Retinal pigment epithelial cell (primary cell): ENCODE measurements at places on chromosomes 5 and 9.

GRCh38 chr5:87751824-87752223 is 339.1 kb upstream of the CCNH start:
- DNase-seq, result no peak

DNA sequence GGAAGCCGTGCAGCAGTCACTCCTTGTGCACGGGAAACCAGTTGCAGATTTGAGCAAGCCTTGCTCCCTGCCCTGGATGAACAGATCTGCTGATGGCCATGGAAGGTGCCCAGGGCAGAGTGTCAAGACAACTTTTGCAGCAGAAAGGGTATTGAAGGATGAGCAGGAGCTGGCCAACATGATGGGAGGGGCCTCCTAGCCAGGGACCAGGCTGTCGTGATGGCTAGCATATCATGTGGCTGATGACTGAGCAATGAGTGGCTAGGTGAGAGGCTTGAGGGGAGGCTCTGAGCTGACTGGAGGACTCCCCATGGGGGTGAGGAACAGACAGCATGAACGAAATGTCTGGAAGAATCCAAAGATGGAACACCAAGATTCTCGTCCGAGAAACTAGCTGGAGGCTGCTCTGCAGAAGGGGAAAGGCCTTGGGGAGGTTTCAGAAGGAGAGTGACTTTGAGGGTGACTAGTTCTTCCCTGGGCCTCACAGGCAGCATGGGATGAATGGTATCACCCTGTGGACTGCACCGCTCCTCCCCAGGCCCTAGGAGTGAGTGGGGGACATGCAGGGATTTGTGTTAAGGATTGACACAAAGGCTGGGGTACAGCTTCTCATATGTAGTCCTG is 18.5 kb downstream of the PPARGC1B start:
- no peak for DNase-seq

DNA sequence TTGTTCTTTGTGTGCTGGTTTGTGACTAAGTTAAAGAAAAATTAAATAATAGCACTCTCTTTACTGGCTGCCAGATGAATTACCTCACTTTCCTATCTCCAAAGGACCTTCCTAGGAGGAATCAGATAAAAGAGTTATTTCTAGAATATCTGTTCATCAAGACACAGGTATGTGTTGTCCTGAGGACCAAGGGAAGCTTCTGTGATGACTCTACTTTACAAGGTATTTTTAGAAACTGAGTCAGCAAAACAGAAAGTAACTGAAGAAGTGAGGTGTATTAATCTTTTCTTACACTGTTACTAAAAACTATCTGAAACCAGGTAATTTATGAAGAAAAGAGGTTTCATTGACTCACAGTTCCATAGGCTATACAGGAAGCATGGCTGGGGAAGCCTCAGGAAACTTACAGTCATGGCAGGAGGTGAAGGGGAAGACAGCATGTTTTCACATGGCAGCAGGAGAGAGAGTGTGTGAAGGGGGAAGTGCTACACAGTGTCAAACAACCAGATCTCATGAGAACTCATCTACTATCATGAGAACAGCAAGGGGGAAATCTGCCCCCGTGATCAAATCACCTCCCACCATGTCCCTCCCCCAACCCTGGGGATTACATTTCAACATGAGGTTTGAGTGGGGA is 189.2 kb upstream of the DMAC1 start:
- DNase-seq, result no peak

- no peak for DNase-seq
Observed at GRCh38 chr9:15786616-15787015, 233.8 kb downstream of the CCDC171 start.

GRCh38 chr5:143644727-143645126 is 167.2 kb upstream of the HMHB1 start:
- no peak for DNase-seq

- no peak for DNase-seq
Observed at GRCh38 chr5:174834081-174834480, 109.7 kb downstream of the MSX2 start.

- peak; percentile 62 for DNase-seq
Observed at GRCh38 chr9:37903647-37904444, at the start of gene SLC25A51. TSS of gene SLC25A51 (minus strand) at chr9:37904127. CDS start at chr9:37888550, 15,577 bp downstream.

DNA sequence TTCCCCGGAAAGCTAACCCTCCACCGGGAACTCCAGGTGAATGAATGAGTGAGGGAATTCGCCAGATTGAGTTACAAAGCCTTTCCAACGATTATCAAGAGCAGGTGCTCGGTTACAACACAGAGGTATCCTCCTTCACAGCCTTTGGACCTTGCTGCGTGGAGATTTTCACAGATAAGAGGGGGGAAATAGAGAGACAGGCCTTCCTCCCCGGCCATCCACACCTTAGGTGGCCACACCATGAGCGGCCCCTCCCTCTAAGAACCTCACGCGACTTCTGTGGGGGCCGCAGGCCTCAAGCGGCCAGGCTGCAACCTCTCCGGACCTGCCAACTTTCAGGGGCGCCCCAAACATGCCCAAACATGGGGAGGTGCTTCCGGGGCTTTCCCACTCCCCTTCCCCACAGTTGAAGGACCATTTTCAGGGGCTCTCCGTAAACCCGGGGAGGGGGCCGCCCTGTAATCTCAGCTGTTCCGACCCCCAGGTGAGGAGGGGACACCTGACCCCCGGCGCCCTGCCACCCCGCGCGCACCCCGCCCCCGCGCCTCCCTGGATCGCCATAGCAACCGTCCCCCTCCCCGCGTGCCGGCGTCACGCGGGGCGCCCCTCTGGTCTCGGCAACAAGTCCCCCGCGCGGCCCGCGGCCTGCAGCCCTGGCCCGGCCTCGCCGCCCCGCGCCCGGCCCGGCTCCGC is 603 bp downstream of the DENND1A start:
- no peak for DNase-seq

GRCh38 chr5:142819825-142820224 is 49.6 kb downstream of the ARHGAP26 start:
- DNase-seq, result no peak

GRCh38 chr5:121033334-121033733 is 569.2 kb downstream of the PRR16 start:
- DNase-seq, result no peak

DNA sequence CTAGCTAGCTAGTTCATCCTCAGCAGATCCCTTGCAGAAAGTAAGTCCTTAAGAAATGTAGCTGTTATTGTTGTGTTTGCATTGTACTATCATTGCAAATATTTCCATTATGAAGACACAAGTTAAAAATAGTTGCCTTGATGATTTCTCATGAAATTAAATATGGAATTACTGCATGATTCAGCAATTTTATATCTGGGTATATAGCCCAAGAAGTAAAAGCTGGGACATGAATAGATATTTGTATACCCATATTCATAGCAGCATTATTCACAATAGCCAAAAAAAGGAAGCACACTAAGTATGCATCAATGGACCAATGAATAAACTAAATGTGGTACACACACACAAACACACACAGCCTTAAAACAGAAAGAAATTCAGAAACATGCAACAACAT is 6.8 kb downstream of the IFNB1 start:
- DNase-seq, result no peak

DNA sequence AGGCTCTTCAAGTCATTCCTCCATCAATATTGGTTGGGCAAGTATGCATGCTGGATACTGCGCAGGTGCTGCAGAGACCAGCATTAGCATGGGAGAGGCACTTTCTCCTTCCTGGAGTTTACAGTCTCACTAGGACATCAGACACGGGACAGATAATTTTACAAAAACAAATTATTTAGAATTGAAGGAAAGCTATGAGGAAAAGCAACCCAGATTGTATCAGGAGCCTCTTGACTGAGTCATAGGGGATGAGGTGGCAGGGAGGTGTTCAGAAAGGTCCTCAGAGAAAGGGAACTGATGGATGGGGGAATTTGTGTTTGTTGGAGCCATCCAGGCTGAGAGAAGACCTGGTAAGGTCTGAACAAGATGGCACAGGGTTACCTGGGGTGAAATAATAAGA is 24.5 kb upstream of the RAB14 start:
- no peak for DNase-seq

DNA sequence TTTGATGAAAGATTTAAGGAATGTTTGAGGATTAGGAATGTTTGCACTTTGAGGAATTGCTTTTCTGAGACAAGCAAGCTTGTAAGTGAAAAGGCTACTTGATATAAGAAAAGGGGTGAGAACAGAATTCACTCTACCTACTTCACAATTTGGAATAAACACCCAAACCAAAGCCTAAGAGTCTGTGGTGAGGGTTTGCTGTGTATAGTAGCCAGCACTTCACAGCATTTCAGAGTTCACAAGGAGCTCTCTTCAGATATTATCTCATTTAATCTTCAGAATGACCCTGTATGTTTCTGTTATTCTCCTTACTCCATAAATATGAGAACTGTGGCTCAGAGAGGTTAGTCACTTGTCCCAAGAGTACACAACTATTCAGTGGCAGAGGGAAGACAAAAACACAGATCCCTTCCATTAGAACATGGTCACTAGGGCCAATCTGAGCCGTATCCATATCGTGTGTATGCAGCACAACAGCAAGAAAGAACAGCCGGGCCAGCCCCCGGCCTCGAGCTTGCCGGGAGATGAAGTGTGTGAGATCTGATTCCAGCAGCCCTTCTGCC is 92.4 kb downstream of the FRMD3 start:
- no peak for DNase-seq

DNA sequence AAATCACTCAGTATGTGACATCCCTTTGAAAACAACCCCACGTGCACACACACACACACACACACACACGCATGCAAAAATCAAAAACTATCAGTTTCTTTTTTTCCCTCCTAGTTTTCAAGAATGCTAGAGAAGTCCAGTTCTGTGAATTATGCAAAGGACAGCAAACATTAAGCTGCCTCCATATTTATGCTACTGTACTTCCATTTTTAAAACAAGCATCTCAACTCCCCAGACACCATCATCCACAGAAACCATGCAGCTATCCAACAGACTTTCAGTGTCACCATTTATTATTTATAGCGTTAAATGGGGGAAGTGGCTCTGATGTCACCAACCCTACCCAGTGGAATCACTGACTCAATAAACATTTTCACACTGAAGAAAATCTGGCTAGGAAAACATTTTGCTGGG is 1.6 kb downstream of the FBXW11 start:
- no peak for DNase-seq

DNA sequence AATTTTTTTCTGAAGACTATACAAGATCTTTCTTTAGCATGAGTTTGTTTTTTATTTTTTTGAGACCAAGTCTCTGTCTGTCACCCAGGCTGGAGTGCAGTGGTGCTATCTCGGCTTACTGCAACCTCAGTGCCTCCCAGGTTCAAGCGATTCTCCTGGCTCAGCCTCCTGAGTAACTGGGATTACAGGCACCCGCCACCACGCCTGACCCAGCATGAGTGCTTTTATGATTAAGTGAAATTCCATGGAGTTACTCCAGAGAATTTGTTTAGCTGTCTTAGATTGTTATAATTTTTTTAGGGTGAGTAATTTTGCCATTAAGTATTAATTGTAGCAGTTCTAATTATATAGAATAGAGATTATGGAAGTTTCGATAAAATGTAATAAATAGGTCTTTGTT is 14.3 kb downstream of the YTHDC2 start:
- no peak for DNase-seq

- DNase-seq, result no peak
Observed at GRCh38 chr5:176173647-176174046, 64.6 kb upstream of the SIMC1 start.

DNA sequence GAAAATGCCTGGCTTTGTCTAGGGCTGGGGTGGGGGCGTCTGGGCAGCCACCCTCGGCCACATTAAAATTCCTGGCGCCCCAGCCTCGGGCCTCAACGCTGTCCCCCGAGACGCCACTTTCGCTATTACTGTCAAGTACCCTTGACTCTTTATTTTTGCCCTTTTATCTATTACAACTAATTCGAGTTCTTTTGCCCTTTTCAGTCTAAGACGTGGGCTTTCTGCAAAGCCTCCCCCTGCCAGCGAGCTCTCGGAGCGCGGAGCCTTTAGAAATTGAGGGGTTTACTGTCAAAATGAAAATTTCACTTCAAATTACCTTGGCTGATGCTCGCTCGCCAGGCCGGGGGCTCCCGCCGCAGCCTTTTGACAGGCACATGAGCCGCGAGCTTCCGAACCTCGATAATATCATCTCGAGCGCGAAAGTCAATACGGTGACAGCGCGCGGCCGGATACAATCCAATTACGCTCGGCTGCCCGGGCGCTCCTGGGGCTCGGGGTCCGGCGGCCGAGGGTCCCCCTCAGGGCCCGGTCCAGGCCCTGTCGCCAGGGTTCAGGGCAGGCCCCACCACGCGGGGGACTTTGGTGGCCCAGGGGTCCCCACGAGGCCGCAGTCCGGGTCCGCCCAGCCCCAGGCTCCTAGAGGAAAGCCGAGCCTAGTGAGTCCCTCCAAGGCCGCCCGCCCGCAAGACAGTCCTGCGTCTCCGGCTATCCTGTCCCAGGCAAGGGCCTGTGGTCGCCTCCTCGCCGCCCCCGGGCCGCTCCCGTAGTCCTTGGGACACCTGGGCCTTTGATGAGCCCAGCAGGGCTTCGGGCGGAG is 6.7 kb downstream of the IRX4 start:
- DNase-seq, result no peak

GRCh38 chr9:859251-859650 is 17.8 kb downstream of the DMRT1 start:
- no peak for DNase-seq

DNA sequence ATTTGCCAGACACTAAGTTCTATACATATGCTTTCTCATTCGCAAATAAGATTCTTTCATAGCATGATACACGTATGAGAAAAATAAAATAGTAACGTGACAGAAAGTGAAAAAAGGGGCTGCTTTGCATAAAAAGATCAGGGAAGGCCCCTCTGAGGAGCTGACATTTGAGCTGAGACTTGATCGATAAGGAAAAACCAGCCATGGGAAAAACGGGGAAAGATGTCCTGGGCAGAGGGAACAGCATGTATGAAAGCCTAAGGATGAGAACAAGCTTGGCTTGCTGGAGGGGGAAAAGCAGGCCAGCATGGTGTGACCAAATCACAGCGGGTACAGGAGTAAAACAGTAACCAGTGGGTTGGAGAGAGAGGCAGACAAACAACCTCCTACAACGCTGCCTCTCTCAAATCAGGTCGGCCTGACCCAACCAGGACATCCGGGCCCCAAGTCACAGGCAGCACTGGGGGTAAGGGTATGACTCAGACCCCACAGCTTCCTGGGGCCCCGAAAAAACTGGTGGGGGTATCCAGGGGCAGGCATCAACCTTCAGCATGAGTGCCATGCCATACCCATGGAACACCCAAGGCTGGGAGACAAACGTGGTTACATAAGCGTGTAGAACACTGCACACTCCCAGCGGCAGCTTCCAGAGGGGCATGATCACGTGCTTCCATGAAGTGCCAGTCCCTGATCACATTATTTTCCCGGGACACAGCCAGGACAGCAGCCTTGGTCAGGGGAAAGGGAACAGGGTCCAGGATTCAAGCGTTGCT is 2.2 kb downstream of the TNIP1 start:
- DNase-seq, result no peak

DNA sequence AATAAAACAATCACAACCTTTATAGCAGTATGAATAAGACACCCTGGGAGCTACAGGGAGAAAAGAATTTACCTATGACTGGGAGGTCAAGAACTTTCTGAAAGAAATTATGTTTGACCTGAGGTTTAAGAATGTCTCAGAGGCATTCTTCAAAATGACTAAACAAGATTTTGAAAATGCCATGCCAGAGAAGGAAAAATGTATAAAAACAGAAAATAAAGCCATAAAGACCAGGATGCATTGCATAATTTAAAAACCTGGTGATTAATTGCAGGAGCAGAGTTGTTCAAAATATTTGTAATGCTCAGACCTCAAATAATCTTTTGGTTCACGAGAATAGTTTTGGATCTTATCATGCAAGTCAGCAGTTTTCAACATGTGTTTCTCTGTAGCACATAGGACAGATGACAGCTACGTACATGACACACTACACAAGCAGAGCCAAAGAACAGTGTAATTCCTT is 954.7 kb upstream of the ARRDC3 start:
- peak; percentile 56 for DNase-seq

GRCh38 chr5:34599471-34600117 is 56.5 kb upstream of the RAI14 start:
- DNase-seq, result no peak

GRCh38 chr9:68804911-68805889 is 100.2 kb downstream of the PIP5K1B start:
- DNase-seq, result no peak
